ENCODE measurements at places on chromosomes 1 and 21.

DNA sequence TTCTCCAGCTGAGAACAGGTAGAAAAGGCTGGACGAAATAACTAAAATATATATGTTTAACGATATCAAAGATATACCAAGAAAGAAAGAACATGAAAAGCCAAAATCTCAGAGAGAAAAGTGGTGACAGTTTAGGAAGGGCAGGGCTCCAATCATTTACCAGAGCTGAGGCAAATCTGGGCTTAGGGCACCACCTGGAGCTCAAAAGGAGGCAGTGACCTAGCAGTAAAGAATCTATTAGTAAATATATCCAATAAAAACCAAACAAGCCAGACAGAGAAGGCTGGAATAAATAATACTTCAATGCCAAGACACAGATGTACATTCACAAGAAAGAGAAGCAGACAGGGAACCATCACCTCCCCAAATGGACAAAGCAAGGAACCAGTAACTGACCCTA lies 43.5 kb downstream of the CHIA start:
- DNase-seq = peak; percentile 20

- DNase-seq = no peak
Measured at GRCh38 chr21:18646116-18646515, 242.5 kb upstream of the TMPRSS15 start.

DNA sequence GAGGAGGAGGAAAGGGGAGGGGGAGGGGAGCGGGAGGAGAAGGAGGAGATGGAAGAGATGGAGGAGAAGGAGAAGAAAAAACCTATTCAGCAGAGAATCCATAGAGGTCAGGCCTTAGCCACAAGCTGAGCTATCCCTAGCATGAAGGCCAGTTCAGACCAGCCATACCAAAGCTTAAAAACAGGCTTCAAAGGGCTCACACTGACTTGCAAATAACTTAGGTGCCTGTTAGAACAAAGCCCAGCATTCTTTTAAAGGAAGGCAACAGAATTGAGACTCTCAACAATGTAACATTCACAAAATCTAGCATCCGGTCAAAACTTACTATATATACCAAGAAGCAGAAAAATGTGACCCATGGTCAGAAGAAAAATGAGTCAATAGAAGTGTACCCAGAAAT lies 43.6 kb upstream of the IFFO2 start:
- DNase-seq = no peak

- DNase-seq = no peak
Measured at GRCh38 chr1:23964790-23965740, 5.4 kb downstream of the PNRC2 start.

GRCh38 chr1:34806396-34806795 lies 13.6 kb downstream of the GJA4 start:
- no peak for DNase-seq

DNA sequence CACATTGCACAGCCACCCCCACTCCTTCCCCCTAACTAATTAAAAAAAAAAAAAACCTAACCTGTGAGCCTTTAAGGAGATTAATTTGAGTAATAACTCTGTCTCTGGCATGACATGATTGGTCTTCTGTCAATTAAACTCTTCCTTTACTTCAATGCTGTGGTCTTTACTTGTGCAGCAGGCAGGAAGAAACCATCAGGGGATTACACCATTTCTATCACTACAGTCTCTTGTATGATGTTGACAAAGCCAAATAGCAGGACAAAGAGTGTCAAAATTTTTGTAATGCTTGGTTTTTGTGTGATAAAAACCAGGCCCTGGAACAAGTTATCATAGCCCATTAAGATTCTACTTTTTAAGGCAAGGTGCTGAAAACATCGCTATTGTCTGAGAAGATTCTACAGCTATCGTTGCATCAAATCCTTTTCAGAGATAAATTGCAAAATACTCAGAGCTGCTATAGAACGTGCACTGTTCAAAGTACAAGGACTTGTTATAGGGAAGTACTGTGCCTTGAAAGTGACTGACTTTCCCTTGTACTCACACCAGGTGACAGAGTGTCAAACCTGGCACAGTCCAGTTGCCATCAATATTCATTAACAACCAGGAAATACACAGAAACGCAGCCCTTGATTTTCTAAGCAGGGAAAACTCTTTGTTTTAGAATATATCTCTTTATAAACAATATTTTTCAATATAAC lies 37.7 kb downstream of the LHX9 start:
- DNase-seq = no peak

- DNase-seq = no peak
Measured at GRCh38 chr1:117825414-117825813, 104.0 kb downstream of the GDAP2 start.

DNA sequence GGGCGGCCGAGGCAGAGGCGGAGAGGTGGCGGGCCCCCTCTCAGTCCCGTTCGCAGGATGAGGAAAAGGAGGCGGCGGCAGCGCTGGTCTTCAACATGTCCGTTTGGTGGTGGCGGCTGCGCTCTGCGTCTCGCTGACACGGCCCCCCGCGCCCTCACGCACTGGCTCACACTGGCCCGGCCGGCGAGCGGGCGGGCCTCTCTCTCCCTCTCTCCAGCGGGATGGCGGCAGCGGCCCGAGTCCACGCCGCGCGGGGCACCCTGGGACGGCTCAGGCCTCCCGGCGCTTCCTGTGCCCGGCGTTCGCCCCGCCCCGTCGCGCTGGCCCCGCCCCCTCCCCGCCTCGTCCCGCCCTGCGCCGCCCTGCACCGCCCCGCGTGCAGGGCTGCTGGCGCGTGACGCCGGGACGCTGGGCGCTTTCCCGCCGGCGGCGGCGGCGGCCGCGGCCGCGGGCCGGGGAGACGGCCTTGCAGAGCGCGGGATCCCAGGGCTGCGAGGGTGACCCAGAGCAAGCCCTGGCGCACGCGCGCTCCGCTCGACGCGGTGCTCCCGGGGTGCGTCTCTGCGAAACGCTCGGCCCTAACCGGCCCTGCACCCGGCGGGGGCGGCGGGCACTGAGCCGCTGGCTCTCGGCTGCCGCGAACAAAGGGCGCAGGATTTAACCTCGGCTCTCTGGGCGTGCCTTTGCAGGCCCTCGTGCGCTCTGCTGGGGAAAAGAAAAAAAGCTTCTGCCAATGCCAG lies at the start of gene SCAF4:
Gene SCAF4 (minus strand): TSS at position 262 of the 740 bp plus-strand sequence. CDS start 426 bp downstream, outside the sequence.
- peak; percentile 69 for DNase-seq

- no peak for DNase-seq
Measured at GRCh38 chr1:59043796-59044195, 253.1 kb upstream of the FGGY start.

DNA sequence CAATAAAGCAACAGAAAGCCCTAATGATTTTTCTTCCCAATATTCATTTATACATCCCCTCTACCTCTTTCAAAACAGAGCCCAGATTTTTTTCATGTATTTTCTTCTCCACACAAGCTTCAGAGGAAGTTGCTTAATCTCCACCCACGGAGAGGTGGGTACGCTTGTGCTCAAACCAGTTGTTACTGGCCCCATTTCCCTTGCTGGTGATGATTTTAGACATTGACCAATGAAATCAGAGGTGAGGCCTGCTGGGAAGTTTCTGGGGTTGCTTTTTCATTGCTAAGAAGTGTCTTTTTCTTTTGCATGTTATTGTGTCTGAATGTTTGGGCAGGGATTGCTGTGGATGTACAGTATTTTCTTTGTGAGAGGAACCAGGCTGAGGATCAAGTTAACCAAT lies 448.1 kb upstream of the B3GALT2 start:
- no peak for DNase-seq

GRCh38 chr21:29335720-29336119 lies 37.0 kb downstream of the BACH1 start:
- DNase-seq = no peak

GRCh38 chr1:183609313-183609712 lies 19.1 kb upstream of the NCF2 start:
- no peak for DNase-seq

GRCh38 chr21:29145354-29145782 lies 14.9 kb downstream of the MAP3K7CL start:
- no peak for DNase-seq

DNA sequence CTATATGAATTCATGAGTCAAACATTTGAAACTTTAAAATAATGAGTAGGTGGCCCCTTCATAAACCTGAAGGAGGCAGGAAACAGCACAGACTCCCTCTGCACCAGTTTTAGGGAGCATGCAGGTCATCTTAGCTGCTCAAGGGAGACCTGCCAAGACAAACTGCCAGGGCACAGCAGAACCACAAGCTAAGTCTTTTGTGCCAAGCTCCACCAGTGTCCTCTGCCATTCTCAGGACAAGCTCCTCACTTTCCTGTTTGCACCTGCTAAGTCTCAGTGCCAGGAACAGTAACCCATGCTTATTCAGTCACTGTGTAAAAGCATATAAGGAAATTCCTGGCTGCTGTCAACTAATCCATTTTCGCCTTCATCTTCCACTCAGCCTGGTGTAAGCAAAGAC lies 368.9 kb downstream of the SEC16B start:
- no peak for DNase-seq

DNA sequence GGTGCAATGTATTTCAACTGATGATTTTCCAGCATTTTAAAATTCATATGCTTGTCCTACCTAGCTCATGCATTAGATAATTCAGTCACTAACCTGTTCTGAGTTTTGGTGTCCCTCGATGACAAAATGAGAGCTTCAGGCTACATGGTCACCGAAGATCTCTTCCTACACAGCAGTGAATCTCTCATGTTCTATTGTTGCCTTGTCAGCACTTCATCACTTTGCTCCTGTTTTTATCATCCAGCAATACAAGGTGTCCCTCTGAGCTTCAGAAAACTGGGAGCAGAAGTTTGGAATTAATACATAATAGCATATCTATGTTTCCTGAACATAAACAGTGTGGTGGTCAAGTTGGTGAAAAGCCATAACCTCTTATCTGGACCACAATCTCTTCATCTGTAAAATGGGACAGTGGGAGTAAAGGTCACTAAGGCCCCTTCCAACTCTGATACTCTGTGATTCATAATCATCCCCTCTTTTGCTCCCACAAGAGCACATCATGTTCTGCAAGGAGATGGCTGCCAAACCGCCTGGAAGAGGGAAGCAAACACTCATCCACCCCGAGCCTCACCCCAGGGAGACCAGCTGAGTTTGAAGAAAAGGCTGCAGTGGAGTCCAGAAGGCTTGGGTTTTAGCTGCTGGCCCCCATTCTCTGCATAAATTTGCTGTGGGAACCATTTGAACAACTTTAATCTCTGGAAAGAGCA lies 137.9 kb upstream of the F3 start:
- DNase-seq = no peak

- DNase-seq = no peak
Measured at GRCh38 chr1:29539971-29540370, 303.6 kb downstream of the PTPRU start.

- DNase-seq = no peak
Measured at GRCh38 chr1:158020259-158020885, 26.9 kb downstream of the KIRREL1 start.

- DNase-seq = no peak
Measured at GRCh38 chr1:29490204-29490934, 254.0 kb downstream of the PTPRU start.

DNA sequence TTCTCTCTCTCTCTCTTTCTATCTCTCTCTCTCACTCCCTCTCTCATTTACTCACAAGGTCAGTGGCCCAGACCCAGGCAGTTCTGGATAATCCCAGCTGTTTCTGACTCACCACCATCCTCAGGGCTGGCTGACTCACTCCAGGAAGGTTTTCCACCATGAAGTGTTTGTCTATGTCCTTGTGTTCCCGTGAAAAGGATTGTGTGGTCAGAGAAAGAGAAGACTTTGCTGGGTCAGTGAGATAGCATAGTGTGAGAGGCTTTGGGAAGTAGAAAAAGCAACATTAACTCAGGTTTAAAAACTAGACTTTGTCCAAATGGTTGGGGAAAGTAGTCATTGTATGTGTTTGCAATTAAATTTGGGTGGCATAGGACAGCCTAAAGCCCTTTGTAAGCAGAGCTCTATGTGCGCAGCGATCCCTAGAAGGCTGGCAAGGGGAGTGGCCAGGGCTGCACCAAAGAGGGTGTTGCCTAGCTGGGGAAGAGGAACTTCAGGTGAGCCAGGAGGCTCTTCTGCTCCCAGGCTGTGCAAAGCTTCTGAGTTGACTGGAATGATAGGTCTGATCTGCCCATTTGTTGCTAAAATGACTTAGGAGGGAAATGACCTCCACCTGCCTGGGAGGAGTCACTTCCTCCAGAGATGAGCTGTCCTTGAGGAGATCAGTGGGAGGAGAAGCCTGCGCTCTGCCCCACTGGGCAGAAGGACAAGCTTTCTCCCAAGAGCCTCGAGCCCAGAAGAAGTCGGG lies 4.9 kb upstream of the CAPN2 start:
- DNase-seq = no peak

GRCh38 chr1:206579747-206580437 lies 32.4 kb downstream of the EIF2D start:
- DNase-seq = peak; percentile 70

DNA sequence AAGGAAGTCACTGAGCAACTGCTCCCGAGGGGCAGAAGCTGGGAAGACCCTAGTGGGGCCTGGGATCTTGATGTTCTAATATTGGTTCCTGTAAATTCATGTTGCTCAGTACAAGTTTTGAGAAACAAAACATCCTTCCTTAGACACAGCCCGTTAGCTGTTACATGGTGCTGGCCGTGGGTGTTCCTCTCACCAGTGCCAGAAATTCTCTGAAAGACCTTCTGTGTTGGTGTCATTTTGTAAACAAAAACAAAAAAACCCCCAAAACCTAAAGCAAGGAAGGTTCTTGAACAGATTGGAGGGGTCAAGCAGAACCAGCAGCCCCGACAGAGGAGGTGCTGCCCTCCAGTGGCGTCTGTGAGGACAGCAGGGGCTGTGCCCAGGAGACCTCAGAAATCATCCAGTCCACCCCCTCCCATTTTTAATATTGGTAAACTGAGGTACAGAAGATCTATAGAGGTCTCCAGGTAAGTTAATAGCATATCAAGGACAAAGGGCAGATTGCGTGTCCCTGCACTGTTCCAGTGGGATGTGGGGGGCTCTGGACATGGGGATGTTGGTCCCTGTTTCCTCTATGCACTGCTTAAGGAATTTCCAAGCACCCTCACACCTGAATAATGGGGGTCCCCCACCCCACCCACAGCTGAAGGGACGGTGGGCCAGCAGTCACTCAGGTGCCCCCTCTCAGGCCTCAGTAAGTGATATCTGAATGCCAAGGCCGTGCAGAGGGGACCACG lies 38.2 kb downstream of the SLC2A7 start:
- DNase-seq = peak; percentile 53

DNA sequence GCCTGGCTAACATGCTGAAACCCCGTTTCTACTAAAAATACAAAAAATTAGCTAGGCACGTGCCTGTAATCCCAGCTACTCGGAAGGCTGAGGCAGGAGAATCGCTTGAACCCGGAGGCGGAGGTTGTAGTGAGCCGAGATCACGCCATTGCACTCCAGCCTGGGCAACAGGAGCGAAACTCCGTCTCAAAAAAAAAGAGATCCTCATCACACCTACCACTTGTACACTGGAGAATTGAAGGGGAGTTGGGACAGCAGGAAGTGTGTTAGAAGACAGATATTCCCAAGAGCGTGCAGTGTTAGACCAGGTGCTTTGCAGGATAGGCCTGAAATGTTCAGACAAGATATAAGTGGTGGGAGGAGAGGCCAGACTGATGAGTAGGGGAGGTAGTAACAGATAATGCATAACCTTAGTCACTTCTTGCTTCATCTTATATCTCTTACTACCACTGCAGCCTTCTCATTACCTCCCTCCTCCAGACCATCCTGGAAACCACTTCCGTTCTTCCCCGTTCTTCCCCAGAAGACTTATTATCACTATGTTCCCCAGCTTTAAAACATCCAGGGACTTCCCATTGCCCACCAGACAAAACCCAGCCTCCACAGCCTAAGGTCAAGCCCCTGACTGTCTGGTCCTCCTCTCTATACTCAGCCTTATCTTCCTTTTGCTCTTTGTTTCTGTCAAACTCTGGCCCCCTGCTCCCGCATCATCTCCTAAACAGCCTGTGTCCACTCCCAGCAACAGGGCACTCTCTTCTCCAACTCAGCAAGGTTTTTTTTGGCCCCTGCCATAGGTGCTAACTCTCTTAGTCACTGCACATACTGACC lies 21.3 kb downstream of the FAM20B start:
- DNase-seq = no peak

All from stimulated activated CD4-positive, alpha-beta T cell treated with anti-CD3 and anti-CD28 coated beads, Interleukin-15, amount 100 ng/mL, for 1 hour (primary cell).